ENCODE measurements at places on chromosomes 7 and 10. TPM values are rescaled to one million over a fixed set of nuclear protein-coding genes. Genes with fewer than 3 reads are reported as not detected.

The VENTX gene
- total RNA-seq: 1.6 TPM

The RPEL1 gene
- total RNA-seq: not detected

The CALML3 gene
- not detected for total RNA-seq

The SPOCK2 gene
- 362 TPM for total RNA-seq

The IGF2BP3 gene
- 47.0 TPM for total RNA-seq

The HIPK2 gene
- total RNA-seq: 36.9 TPM

The AHR gene
- 1.7 TPM for total RNA-seq

The TMEM140 gene
- not detected for total RNA-seq

The KMT2C gene
- 136 TPM for total RNA-seq

The GPRIN2 gene
- total RNA-seq: 3.0 TPM

The PDGFA gene
- 7.6 TPM for total RNA-seq

The STN1 gene
- total RNA-seq: 57.1 TPM

The C10orf62 gene
- not detected for total RNA-seq

The NKX2-3 gene
- total RNA-seq: not detected

The DNAH11 gene
- total RNA-seq: 0.22 TPM

The SHTN1 gene
- 54.8 TPM for total RNA-seq

The VWA2 gene
- not detected for total RNA-seq

The CCDC172 gene
- not detected for total RNA-seq

The CYP3A4 gene
- total RNA-seq: not detected

The GHRHR gene
- not detected for total RNA-seq

The PCBD1 gene
- 29.1 TPM for total RNA-seq

The CHCHD1 gene
- total RNA-seq: 30.9 TPM

The MNX1 gene
- total RNA-seq: 0.59 TPM

The PRSS2 gene
- not detected for total RNA-seq

The PNLIP gene
- not detected for total RNA-seq

The CARD11 gene
- 1.4 TPM for total RNA-seq

The CYP2C8 gene
- total RNA-seq: 3.2 TPM

The SLC13A1 gene
- not detected for total RNA-seq

The COA1 gene
- 73.7 TPM for total RNA-seq

The ASIC3 gene
- total RNA-seq: 10.8 TPM

The ARID5B gene
- 1.1 TPM for total RNA-seq

The HOXA3 gene
- not detected for total RNA-seq

The CYP2C9 gene
- total RNA-seq: not detected

The MYL10 gene
- total RNA-seq: not detected

The RRP12 gene
- total RNA-seq: 26.8 TPM

The TAX1BP1 gene
- total RNA-seq: 103 TPM

The FRMPD2 gene
- total RNA-seq: 1.6 TPM

The OR9A2 gene
- not detected for total RNA-seq

The NPTX2 gene
- 81.2 TPM for total RNA-seq

The KCP gene
- 2.2 TPM for total RNA-seq

The HTR7 gene
- 13.3 TPM for total RNA-seq

The HOXA10 gene
- not detected for total RNA-seq

The PUS7 gene
- 20.0 TPM for total RNA-seq

The MYOZ1 gene
- 0.64 TPM for total RNA-seq

The HERC4 gene
- 39.5 TPM for total RNA-seq

The KLF14 gene
- total RNA-seq: not detected

The ANKRD16 gene
- total RNA-seq: 7.5 TPM

The TBXAS1 gene
- not detected for total RNA-seq

The HDAC9 gene
- total RNA-seq: 94.8 TPM

The FEZF1 gene
- 12.7 TPM for total RNA-seq

The ZNF425 gene
- total RNA-seq: 6.5 TPM

The DRGX gene
- total RNA-seq: 65.2 TPM

The ENO4 gene
- 1.3 TPM for total RNA-seq

The ACHE gene
- total RNA-seq: 30.0 TPM

The SMIM30 gene
- total RNA-seq: 16.0 TPM

The CADPS2 gene
- 0.22 TPM for total RNA-seq

The KCND2 gene
- total RNA-seq: 1.2 TPM

The TMEM213 gene
- not detected for total RNA-seq
